ENCODE measurements at places on chromosomes 5 and 9. TPM values are rescaled to one million over a fixed set of nuclear protein-coding genes. Genes with fewer than 3 reads are reported as not detected.

- no peak for DNase-seq
Measured at GRCh38 chr5:102218159-102218558, 77.9 kb downstream of the SLCO4C1 start.

DNA sequence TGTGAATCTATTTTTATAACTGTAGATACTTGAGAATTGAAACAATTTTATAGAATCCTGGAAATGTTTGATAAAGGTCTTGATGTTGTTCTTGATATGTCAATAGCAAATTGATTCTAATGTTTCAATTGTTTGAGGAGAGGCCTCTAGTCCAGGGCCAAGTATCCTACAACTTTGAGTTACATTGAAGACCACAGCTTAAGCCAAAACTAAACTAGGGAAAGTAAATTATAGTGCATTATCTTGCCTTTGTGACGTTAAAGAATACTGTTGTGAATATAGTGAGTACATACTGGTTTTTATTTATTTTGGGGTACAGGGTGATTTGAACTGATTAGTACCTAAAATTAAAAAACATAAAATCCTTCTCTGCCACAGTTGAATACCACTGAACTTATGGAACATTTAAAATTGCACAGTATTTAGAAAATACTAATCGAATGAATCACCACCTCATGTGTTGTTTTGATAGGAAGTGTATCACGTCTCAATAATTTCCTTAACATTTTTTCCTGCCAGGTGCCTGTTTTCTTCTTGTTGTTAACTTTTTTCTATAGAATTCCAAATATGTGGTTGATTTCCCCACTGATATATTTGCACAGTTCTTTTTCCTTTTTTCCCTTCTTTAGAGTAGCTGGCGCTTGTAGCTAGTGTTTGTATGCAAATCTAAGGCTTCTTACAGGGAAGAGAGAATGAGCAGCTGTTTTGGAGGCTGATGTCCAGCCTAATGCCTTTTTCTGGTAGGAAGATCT is 12.5 kb downstream of the ARHGEF28 start:
- no peak for DNase-seq

GRCh38 chr5:111187079-111187478 is 37.1 kb upstream of the CAMK4 start:
- DNase-seq: no peak

Gene SLC1A3
- 25.3 TPM for total RNA-seq

- no peak for DNase-seq
Measured at GRCh38 chr9:123996731-123997421, 14.7 kb upstream of the LHX2 start.

DNA sequence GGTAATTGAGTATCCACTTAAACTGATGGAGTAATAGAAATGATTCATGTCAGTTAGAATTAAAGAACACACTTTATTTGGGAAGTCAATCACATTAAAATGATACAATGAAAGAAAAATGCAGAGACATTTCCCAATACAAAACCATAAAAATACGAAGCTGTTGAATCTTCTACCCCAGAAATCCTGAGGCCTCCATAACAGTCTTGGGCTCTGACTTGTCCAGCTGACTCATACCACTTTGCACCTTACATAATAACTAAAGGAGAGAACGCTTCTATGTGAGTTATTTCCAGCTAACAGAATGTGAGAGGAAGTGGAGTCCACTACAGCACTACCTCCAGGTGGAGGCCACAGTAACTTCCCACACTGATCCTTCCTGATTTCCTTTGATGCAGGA is 305.0 kb downstream of the MRPS30 start:
- no peak for DNase-seq

DNA sequence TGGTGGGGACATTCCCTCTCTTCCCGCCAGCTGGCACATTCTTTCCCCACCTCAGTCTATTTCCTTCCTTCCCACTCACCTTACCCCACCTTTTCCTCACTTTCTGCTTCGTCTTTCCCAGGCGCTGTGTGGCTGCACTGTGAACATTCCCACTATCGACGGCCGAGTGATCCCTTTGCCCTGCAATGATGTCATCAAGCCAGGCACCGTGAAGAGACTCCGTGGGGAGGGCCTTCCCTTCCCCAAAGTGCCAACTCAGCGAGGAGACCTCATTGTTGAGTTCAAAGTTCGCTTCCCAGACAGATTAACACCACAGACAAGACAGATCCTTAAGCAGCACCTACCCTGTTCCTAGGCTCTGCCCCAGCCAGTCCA is 7.3 kb downstream of the DNAJB5 start:
- no peak for DNase-seq

DNA sequence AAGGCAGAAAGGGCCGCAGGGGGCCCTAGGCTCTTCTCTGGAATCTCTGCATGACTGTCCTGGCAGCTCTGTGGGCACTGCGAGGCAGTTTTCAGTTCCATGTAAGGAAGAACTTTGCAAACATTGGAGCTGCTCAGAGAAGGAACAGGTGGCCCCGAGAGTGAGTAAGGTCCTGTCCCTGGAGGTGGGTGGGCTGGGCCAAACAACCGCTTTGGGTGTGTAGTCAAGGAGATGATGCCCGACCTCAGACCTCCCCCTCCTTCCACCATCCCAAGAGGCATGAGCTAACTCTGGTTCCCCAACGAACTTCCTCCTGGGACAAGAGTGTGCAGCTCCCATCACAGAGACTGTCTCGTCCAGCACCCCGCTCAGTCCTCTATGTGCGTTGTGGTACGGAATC is 20.5 kb downstream of the CSF1R start:
- DNase-seq: peak; percentile 46

GRCh38 chr5:29051509-29051908 is 2013.1 kb upstream of the CDH9 start:
- no peak for DNase-seq

Gene PCDHGA3
- 0.97 TPM for total RNA-seq

Gene NR5A1
- total RNA-seq: not detected

All from psoas muscle (tissue), 8 donors.